ENCODE measurements at places on chromosomes 5 and 9.
A peak's percentile ranks its signal among the peaks of the same experiment; 100 is the strongest.

- no peak overlapping the region for H3K27ac ChIP-seq
- DNase-seq: no peak
- no peaks in the 10 kb centered on the region for H3K36me3 ChIP-seq
- H3K4me3 ChIP-seq: no peak overlapping the region
- no peaks in the 10 kb centered on the region for H3K27me3 ChIP-seq
Observed at GRCh38 chr5:14501353-14502293, 80.0 kb upstream of the OTULINL start.

GRCh38 chr9:111898331-111899096 is 1.9 kb downstream of the UGCG start:
- H3K27me3 ChIP-seq: no peaks in the 10 kb centered on the region
- no peaks in the 10 kb centered on the region for H3K36me3 ChIP-seq
- H3K4me1 ChIP-seq: peaks cover 11% of the 10 kb centered on the region
- no peak overlapping the region for H3K4me3 ChIP-seq
- H3K27ac ChIP-seq: no peak overlapping the region
- DNase-seq: no peak

GRCh38 chr5:8288334-8288733 is 419.4 kb downstream of the MTRR start:
- no peaks in the 10 kb centered on the region for H3K27me3 ChIP-seq
- DNase-seq: no peak
- no peaks in the 10 kb centered on the region for H3K36me3 ChIP-seq
- no peaks in the 10 kb centered on the region for H3K4me1 ChIP-seq
- H3K4me3 ChIP-seq: no peak overlapping the region

DNA sequence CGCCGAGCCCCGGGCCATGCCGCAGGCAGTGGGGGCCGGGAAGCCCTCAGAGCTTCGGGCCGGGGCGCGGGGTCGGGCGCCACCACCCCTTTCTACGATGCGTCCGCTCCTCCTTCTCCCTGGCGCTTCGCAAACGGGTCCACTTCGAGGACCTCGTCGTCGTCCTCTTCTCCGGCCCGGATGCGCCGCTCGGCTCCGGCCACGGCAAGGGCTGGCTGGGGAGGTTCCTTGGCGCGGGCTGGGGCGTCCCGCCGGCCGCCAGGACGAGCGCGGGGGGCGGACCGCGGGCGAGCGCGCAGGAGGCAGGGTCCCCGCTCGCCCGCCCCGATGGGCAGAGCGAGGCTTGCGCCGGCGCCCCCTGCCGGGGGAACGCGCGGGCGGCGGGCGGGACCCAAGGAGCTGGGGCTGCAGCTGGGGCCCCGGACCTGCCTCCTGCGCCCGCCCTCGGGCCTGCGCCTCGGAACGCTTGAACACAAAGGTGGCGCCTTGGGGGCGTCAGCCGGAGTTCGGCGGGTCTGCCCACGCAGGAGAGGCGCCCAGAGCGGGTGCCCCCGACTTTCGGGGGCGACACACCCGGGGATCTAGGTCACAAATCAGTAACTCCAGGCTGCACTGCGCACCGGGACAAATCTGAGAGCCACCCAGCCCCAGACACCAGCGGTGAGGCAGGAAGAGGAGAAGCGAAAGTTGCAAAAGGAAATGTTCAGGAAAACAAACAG is at the start of gene ROR2:
Gene ROR2 (minus strand): TSS at position 283 of the 719 bp plus-strand sequence.
- peaks cover 9% of the 10 kb centered on the region for H3K4me1 ChIP-seq
- H3K36me3 ChIP-seq: no peaks in the 10 kb centered on the region
- peaks cover 72% of the 10 kb centered on the region for H3K27me3 ChIP-seq
- peak within 1 kb of the TSS; percentile 66 for H3K4me3 ChIP-seq

- H3K4me3 ChIP-seq: no peak overlapping the region
Observed at GRCh38 chr9:123608104-123608503, 252.1 kb downstream of the CRB2 start.

DNA sequence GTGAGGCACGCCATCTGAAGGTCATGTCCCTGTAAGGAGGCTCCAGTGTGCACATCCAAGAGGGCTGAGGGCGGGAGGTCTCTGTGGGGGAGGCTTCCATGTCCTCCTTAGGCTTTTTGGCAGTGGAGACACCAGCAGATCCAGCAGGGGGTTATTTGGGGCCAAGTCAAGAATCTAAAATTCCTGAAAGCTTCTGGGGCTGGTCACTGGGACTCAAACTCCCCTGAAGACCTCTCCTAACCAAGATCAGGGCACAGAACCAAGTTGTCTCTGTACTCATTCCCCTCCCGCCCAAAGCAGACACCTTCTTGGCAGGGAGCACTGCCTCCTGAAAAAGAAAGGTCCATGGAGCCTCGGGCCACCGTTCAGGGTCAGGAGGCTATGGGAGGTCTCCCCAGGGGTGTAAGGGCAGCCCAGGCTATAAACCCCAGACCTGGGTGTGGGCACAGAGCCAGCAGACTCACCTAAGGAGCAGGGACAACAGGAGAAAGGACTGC is 127.4 kb upstream of the ADRA1B start:
- no peak for DNase-seq
- no peak overlapping the region for H3K4me3 ChIP-seq
- peaks cover 22% of the 10 kb centered on the region for H3K27me3 ChIP-seq
- no peaks in the 10 kb centered on the region for H3K36me3 ChIP-seq

DNA sequence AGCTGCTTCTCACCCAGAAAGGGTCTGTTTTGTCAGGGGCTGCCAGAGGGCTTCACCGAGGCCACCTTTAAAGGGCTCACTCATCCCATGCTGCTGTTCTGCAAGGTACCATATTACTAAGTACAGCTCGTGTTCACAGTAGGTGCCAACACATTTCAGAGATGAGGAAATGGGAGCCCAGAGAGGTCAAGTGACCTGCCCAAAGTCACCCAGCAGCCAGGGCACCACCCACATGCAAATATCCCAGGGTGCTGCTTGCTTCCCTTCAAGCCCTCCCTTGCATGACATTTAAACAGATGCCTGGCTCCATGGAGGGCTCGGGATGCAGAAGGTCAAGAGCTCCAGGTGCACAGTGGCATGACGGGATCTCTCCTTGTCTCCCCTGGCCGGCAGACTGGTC is 123.5 kb upstream of the SARDH start:
- no peaks in the 10 kb centered on the region for H3K36me3 ChIP-seq
- H3K4me3 ChIP-seq: no peak overlapping the region
- H3K27ac ChIP-seq: no peak overlapping the region
- H3K4me1 ChIP-seq: peaks cover 4% of the 10 kb centered on the region
- H3K27me3 ChIP-seq: no peaks in the 10 kb centered on the region

- no peak for DNase-seq
- H3K4me3 ChIP-seq: no peak overlapping the region
- no peak overlapping the region for H3K27ac ChIP-seq
- no peaks in the 10 kb centered on the region for H3K27me3 ChIP-seq
- peaks cover 13% of the 10 kb centered on the region for H3K4me1 ChIP-seq
- H3K36me3 ChIP-seq: peaks cover 21% of the 10 kb centered on the region
Observed at GRCh38 chr9:5364294-5365024, 24.8 kb upstream of the RLN1 start.

DNA sequence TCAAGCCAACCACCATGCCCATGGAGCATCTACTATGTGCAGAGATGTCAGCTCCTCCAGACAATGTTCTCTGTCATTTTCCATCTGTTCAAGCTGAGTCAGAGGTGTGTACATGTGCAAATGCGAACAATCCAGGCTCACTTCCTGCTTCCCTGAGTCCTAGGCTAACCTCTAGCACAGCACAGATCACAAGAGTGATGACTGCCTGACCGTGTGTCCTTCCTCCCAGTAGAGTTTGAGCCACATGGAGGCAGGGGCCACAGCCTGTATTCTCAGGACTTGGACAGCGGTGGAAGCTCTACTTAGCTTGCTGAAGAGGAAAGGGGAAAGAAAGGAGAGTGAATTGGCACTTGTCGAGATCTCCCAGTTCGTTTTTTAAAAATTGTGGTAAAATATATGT is 87.2 kb downstream of the KCNIP1 start:
- no peak for DNase-seq
- H3K4me3 ChIP-seq: no peak overlapping the region
- no peaks in the 10 kb centered on the region for H3K4me1 ChIP-seq
- H3K27me3 ChIP-seq: peaks cover 11% of the 10 kb centered on the region

DNA sequence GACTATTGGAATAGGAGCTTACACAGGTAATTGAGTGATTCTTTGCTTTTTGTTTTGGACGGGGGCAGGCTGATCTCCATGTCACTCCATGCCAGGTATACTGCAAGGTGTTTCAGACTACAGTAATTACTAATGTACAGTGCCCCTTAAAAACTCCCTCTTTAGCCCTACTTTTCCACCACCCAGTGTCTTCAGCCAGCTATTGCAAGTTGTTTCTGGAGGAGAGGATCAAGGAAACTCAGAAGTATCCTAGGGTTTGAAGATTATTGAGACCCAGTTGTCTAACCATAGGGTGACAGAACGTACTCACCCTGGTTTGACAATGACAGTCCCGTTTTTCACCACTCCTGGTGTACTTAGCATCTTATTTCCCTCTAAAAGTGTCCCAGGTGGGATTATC is 13.4 kb downstream of the CFAP95 start:
- H3K4me1 ChIP-seq: peaks cover 57% of the 10 kb centered on the region
- H3K27me3 ChIP-seq: peaks cover 1% of the 10 kb centered on the region
- no peak for DNase-seq
- peaks cover 13% of the 10 kb centered on the region for H3K36me3 ChIP-seq
- peak overlapping the region; percentile 35 for H3K4me3 ChIP-seq

GRCh38 chr5:141691286-141691866 is 9.3 kb upstream of the ARAP3 start:
- H3K27me3 ChIP-seq: peaks cover 26% of the 10 kb centered on the region
- H3K4me3 ChIP-seq: no peak overlapping the region
- H3K36me3 ChIP-seq: no peaks in the 10 kb centered on the region
- H3K4me1 ChIP-seq: peaks cover 31% of the 10 kb centered on the region
- DNase-seq: no peak
- H3K27ac ChIP-seq: no peak overlapping the region

GRCh38 chr5:146653560-146653959 is 137.6 kb upstream of the GPR151 start:
- H3K36me3 ChIP-seq: no peaks in the 10 kb centered on the region
- H3K4me3 ChIP-seq: no peak overlapping the region
- no peak overlapping the region for H3K27ac ChIP-seq
- no peaks in the 10 kb centered on the region for H3K27me3 ChIP-seq
- DNase-seq: no peak
- no peaks in the 10 kb centered on the region for H3K4me1 ChIP-seq

- H3K4me3 ChIP-seq: no peak overlapping the region
- peaks cover 22% of the 10 kb centered on the region for H3K4me1 ChIP-seq
- H3K27me3 ChIP-seq: no peaks in the 10 kb centered on the region
- no peaks in the 10 kb centered on the region for H3K36me3 ChIP-seq
Observed at GRCh38 chr9:135990468-135991429, 29.6 kb upstream of the UBAC1 start.

DNA sequence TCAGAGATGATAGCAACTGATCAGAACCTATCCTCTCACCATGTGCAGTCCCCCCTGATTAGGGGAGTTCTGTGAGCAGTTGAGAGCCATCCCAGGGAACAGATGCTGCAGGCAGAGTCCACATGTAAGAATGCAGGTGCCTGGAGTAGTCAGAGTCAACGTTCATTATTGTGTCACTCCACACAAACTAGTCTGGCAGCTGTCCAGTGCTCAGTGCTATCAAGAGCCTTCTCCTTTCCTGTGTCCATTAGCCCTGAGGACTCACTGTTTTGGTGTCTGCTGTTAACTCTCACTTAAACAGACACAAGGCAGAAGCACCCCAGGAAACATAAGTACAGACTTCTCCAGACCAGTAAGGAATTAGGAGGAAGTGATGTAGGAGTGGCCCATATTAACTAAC is 2.5 kb downstream of the SH3TC2 start:
- no peak for DNase-seq
- no peak overlapping the region for H3K27ac ChIP-seq

DNA sequence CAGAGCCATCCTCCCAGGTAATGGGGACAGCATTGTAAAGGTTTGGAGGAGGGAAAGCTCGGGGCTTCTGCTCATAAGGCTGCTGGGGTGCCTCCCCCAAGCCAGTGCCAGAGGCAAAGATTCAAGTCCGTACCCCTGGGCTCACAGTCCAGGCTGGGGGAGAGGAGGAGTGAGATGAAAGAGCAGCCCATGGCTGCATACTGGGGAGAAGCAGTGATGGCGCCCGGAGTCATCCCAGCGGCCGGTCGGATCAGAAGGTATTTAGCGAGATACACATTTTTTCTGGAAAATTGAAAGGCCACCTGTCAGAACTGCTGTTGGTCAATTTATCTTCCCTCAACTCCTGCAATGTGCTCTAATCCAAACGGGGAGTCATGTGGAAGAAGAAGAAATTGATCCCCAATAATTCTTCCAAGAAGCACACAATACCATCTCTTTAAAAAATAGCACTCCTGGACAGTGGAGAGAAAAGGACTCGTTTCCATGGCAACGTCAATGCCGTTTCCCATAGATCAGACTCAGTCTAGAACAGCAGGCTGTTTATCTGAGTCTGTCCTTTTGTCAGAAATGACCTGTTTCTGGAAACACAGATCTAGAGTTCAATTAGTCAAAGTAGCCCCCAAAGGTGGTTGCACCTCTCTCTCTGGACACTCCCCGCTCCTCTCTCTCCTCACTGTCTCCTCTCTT is 65.9 kb downstream of the NSG2 start:
- no peak overlapping the region for H3K27ac ChIP-seq
- no peaks in the 10 kb centered on the region for H3K4me1 ChIP-seq
- no peak for DNase-seq
- H3K27me3 ChIP-seq: no peaks in the 10 kb centered on the region
- H3K4me3 ChIP-seq: no peak overlapping the region

All from activated CD4-positive, alpha-beta T cell treated with anti-CD3 and anti-CD28 coated beads, Interleukin-2, amount 10 ng/mL, durations not matched to agents 7 days and 5 days (primary cell).